ENCODE measurements at places on chromosomes 6 and 20. TPM values are rescaled to one million over a fixed set of nuclear protein-coding genes. Genes with fewer than 3 reads are reported as not detected.

Gene PM20D2
- total RNA-seq = 6.8 TPM

Gene SLC52A3
- total RNA-seq = not detected

Gene SLC35B3
- 15.6 TPM for total RNA-seq

Gene NFATC2
- 10.1 TPM for total RNA-seq

Gene TRIM15
- not detected for total RNA-seq

Gene INSM1
- total RNA-seq = not detected

Gene NR2E1
- not detected for total RNA-seq

Gene CRISP2
- not detected for total RNA-seq

Gene LGSN
- not detected for total RNA-seq

DNA sequence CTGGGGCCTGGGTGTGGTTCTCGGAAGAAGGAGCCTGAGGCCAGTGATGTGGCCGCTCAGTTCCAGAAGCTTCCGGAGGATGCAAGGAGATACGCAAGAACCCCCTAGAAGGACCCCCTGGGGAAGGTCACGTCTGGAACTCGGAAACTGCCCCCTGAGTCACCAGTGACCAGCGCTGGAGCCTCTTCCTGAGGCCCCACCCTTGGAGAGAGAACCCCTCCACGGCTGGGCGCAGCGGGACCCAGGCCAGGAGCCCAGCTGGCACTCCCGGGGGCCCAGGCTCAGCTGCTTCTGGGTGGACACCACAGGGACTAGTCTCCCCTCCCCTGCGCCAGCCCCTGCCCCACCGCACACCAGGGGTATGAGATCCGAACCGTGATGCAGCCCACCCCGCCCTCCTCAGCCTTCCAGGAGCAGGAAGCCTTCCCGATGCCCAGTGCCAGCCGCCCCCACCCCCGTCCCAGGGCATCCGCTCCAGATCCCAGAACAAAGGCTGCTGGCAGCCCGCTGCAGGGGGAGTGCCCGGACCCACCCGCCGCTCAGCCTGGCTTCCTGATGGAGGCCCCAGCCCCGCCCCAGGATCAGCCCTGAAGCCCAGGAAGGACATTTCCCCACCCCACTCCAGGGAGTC is 7.5 kb downstream of the LAMA5 start:
- peak; percentile 67 for DNase-seq

DNA sequence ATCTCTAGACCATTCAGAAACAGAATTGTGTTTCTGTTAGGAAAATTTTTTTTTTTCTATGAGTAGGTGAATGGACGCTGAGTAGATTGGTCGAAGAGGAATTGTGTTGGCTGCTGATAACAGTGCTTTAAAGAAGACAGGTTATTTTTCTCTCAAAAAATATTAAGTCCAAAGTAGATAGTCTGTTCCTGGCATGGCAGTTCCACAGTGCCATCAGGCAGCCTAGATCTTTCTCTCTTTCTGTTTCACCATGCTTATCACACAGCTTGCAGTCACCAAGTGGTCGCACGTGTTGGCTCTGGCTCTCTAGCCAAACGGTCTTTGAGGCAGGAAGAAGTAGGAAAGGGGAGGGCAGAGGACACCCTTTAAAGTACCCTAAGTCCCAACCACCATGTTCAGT is 22.4 kb upstream of the SERINC3 start:
- DNase-seq = no peak

DNA sequence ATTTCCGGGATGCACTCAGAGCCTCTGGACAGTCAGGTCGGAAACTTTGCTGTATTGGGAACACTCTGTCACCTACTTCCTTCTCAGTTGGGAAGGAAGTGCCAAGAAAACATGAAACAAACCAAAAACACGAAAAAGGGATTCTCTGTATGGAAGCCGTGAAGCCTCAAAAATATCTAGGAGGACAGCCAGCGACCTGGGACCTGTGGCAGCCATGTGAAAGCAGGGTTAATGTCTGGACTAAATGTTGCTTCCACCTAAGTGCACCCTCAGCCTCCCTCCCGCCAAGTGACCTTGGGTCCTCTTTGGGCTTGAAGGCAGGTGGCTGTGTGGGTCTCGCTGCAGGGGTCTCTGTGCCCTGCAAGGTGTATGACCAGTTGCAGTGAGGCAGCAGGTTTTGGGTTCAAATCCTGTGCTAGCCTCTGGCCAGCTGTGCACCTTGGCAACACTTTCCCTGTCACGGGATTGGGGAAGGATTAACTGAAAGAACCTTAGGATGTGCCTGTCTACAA is 851 bp downstream of the MAVS start:
- no peak for DNase-seq

DNA sequence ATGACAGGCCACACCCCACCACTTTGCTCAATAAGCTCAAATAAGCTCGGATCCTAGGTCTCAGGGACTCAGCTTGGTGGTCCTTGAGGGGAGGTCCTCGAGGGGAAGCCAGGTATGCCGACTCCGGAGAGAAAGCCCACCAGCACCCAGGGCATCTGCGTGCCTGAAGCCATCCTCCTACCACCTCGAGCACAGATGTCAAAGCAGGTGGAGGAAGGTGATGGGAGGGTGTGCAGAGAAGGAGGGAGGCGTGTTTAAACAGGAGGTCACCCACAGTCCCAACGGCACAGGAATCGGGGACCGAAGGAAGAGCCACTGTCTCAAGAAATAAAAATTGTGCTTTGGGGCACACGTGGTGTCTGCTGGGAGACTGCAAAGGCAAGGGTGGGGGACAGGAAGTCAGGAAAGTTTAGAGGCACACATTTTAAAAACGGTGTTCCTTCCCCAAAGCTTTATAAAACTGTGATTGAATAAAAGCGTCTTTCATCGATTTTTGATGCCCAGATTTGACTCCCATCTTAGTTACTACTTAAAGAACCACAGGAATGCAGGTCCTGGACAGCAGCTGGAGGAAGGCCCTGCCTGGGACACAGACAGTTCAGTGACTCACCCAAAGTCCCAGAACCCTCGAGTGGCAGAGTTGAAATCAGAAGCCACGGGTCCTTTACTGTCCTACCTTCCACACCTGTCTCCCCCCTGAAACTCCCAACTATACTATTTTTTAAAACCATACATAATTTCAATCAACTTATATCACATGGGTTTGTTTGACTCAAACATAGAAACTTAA is 221.0 kb upstream of the PDE10A start:
- DNase-seq = no peak

GRCh38 chr6:163806755-163807499 is 392.4 kb downstream of the QKI start:
- DNase-seq = no peak

DNA sequence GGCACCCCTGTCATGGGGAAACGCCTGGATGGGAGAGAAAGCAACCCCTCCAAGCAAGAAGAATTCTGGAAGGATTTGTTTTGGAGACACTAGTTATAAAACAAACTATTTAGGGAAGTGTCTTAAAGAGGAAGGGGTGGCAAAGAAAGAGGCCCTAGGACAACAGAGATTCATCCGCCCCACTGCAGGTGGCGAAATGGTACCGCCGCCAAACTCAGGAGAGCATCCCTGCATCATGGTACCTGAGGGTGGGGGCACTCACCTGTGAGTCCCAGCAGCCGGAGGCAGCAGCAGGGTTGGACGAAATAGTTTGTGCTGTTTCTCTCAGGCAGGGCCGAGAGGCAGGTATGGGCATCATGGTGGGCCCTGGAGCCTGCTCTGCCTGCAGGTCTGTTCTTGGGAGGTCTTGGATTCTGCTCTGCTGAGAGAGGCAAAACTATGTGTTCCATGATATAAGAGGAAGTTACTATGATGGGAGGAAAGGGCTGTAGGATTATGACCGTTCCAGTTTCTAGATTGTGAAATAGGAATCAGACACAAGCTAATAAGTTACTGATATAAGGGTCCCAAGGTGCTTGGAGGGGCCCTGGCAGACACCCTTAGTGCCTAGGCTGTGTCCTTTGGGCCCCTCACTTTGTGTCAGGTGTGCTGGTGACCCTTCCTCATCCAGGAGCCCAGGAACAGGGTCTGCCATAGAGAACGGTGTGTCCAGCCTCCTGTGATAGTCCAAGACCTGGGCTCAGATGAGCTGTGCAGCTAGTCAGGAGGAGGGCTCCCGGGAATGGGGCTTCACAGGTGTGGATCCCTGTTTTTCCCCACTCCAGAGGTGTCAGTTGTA is 20.4 kb downstream of the SIRPD start:
- no peak for DNase-seq

- no peak for DNase-seq
Measured at GRCh38 chr6:1893470-1894130, 283.9 kb downstream of the FOXC1 start.

GRCh38 chr6:160221423-160221822 is 37.2 kb downstream of the SLC22A2 start:
- no peak for DNase-seq
